MG63 (cell line): ENCODE measurements at places on chromosomes 12 and 14. TPM values are rescaled to one million over a fixed set of nuclear protein-coding genes. Genes with fewer than 3 reads are reported as not detected.

Gene CLEC1B
- total RNA-seq, result not detected in 2 replicates

Gene IL22
- not detected in 2 replicates for total RNA-seq

Gene CCDC175
- not detected in 2 replicates for total RNA-seq

Gene CTSG
- total RNA-seq, result not detected in 2 replicates

Gene OR6C74
- not detected in 2 replicates for total RNA-seq

Gene PELI2
- total RNA-seq, result 0.69 and 0.72 TPM in 2 replicates

Gene ANO2
- total RNA-seq, result not detected in 2 replicates

Gene LGR5
- total RNA-seq, result not detected in 2 replicates

Gene KRT86
- total RNA-seq, result 13.3 and 13.6 TPM in 2 replicates

Gene RFX4
- total RNA-seq, result not detected in 2 replicates

DNA sequence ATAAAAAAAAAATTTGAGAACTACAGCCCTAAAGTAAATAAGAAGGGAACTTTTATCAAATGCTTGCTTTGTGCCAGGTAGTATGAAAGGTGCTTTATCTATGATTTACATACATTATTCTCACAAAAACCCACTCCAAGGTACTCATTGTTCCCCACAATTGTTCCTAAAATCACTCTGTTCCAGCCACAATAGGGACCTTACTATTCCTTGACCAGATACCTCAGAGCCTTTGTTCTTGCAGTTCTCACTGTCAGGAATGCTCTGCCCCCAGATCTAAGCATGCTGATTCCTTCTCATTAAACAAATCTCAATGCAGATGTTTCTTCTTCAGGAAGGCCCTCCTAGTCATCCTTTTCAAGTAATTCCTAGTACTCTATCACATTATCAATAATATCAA lies 60.2 kb downstream of the PPP1R12A start:
- no peak for DNase-seq

DNA sequence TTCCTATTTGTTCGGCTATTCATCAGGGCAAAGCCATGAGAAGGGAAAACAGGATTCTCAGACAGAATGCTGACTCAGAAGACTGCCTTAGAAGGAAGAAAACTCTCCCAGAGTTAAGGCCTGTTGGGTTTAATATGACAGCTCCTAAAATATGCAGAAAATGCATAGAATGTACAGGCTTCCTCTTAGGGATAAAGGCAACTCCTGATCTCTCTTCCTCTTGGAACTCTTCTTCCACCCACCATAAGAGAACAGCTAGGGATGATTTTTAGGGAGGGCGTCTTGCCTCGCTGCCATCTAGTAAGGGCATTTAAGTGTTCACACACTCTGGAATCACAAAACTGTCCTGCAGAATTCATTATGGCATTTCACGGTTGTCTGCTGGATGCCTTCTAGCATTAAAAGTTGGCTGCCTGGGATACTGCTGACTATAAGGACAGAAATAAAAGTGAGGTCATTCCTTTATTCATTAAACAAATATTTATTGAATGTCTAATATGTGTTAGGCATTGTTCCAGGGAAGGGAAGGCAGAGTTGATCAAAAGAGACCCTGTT lies 73.7 kb downstream of the DCAF5 start:
- peak; percentile 28 for DNase-seq

DNA sequence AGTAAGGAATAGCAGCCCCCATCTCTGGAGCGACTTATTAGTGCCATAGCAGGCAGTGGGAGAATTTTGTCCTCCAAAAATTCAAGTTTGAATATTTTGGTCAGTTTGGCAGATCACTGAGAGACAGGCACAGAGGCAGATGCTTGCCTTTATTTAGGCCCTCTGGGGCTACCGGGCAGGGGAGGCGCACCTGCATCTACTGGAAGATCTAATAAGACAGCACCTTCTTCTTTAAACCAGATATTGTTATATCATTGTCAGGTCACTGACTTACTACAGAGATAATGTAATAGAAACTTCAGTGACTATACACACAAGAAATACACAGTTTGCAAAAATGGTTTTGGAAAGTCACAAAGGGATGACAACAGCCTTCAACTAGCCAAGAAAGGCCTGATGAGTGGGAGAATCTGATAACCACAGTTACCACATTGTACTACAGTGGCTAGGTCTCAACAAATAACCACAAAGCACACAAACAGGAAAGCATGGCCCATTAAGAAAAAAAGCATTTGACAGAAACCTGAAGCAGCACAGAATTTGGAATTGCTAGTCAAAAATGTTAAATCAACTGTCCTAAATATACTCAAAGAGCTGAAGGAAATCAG lies 56.8 kb downstream of the CDK17 start:
- no peak for DNase-seq

GRCh38 chr14:93049867-93050331 lies 65.8 kb downstream of the ITPK1 start:
- no peak for DNase-seq

DNA sequence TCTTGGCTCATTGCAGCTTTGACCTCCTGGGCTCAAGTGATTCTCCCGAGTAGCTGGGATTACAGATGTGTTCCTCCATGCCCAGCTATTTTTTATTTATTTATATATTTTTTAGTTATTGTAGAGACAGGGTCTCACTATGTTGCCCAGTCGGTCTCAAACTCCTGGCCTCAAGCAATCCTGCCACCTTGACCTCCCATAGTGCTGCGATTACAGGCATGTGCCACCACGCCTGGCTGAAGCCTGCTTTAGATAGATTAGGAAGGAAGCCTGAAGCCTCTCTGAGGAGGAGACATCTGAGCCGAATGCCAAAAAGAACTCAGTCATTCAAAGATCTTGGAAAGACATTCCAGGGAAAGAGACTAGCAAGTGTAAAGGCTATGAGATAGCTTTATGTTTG lies 10.2 kb downstream of the INHBC start:
- no peak for DNase-seq

GRCh38 chr14:90804292-90805083 lies 11.7 kb downstream of the TTC7B start:
- no peak for DNase-seq

DNA sequence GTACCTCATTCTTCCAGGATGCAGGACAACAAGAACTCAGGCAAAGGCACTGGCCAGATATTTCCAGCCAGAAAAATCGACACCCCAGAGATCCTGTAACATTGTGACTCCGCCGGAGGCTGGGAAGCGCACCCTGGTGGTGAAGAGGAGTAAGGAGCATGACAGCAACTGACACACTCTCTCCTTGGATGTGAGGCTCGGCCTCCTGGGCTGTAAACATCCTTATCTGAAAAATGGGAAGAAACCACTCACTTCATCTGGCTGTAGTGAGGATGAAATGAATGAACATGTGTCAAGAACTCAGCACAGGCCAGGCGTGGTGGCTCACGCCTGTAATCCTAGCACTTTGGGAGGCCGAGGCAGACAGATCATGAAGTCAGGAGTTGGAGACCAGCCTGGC lies 27.5 kb downstream of the TCHP start:
- peak; percentile 34 for DNase-seq

DNA sequence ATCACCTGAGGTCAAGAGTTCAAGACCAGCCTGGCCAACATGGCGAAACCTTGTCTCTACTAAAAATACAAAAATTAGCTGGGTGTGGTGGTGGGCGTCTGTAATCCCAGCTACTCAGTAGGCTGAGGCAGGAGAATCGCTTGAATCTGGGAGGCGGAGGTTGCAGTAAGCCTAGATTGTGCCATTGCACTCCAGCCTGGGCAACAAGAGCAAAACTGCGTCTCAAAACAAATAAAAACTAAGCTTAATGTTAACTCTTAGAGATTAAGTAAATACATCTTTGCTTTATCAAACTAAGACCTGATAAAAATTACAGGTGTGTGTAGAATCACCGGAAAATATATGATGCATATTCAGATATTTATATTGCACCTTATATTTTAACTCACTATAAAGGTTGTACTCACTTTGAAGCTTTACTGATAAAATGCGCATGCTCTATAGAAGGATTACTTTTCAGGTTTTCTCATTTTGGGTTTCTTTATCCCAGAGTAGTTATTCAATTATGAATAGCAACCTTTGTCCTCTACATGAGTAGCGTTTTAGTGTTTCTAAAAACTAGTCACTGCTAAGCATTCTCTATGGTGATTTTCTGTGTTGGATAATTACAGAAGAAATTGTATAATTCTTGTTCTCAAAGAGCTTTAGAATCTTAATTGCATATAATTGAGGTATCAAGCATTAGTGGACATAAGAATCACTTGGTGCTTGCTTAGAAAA lies 9.4 kb downstream of the ARID4A start:
- DNase-seq, result no peak

GRCh38 chr12:39638178-39638577 lies 18.6 kb upstream of the ABCD2 start:
- DNase-seq, result no peak

DNA sequence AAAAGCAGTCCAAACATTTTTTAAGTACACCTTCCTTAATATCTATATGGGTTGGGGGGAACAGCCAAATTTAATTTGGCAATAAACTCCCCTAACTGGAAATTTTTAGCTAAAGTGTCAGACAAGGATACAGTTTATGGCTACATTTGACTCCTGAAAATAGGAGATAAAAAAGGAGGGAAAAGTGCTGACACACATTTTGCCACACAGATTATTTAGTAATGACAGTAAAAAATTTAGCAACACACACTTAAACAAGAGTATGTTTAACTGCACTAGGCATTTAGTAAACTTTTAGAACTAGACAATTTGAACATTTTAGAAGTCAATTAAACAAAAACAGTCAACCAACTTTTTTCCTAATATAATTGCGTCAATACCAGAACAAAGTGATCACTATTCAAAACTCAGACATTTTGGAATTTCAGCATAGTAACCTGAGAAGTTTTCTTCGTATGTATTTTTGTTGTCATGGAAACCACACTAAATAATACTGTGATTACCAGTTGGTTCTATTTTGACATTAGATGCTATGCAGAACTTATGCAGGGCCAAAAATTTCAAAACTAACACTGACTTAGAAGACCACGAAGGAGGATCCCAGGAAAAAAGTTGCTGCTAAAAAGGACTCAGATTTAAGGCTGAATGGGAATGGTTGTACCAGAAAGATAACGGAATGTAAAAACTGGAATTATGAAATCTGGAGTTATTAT lies 13.4 kb downstream of the GMFB start:
- DNase-seq, result no peak

DNA sequence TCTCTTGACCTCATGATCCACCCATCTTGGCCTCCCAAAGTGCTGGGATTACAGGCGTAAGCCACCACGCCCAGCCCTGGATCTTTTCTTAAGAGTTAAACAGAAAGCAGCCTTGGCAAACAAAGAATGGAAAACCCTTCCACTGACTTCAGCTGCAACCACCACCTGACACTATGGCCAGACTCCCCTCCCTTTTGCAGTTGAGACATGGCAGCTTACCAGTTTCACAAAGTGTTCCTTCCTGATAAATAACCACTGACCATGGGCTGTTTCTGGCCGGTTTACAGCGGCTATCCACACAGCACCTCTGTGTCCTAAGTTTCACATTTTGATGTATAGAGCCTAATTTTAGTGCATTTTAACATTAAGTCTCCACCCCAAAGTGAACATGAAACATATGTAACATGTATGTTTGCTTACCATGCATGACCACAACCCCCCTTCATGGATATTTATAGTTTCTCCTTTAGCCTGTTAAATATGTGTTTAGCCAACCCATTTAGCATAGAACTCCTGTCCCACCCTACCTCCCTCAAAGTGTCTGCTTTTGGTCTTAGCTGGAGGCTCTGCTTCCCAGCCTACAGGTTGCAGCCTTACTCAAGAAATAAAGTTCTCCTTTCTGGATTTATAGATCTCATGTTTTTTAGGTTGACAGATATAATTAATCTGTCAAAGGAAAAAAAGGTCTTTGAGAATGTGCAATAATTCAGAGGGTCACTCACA lies 32.7 kb upstream of the RAB21 start:
- DNase-seq, result no peak

DNA sequence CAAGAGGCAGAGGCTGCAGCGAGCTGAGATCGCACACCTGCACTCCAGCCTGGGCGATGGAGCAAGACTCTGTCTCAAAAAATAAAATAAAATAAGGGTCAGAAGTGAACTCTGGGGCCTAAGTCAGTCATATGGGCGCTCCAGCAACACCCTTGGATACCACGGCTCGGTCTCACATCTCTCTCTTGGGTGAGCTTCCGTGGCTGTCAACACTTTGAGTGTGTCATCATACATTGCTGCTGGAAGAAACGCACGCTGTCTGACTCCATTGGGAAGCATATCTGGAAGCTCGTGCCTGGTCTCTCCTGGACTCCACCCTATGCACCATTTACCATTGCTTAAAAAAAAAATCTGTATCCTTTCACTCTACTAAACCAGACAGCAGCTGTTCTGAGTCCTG lies 20.2 kb downstream of the GLRX5 start:
- no peak for DNase-seq

GRCh38 chr12:42639556-42639955 lies 50.0 kb upstream of the PRICKLE1 start:
- DNase-seq, result no peak

DNA sequence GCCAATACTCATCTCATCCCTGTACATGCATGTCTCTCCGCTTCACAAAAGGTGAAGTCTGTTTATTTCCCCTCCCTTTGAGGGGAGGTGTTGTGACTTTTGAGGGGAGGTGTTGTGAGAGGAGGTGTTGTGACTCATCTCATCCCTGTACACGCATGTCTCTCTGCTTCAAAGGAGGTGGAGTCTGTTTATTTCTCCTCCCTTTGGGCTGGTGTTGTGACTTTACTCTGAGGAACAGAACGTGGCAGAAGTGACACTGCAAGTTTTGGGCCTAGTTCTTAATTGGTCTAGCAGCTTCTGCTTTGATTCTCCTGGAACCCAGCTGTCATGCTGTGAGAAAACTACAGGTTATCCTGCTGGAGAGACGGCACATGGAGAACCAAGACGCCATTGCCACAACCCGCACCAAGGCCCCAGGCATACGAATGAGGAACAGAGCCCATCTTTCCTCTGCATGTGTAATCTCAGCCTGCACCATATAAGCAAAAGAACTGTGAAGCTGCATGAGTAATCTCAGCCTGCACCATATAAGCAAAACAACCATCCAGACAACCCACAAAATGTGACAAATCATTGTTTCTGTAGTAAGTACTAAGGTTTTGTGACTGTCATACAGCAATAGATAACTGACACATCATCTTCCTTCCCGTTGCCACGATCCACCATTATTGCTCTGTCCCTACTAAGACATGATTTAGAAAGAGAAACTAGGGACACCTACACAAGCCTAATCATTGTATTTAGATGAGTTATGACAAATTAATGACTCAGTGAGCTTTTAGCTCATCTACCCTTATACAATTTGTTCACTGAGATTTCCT lies 30.0 kb downstream of the GALNT4 start:
- no peak for DNase-seq

GRCh38 chr14:55124774-55125386 lies 4.2 kb upstream of the LGALS3 start:
- DNase-seq, result no peak

DNA sequence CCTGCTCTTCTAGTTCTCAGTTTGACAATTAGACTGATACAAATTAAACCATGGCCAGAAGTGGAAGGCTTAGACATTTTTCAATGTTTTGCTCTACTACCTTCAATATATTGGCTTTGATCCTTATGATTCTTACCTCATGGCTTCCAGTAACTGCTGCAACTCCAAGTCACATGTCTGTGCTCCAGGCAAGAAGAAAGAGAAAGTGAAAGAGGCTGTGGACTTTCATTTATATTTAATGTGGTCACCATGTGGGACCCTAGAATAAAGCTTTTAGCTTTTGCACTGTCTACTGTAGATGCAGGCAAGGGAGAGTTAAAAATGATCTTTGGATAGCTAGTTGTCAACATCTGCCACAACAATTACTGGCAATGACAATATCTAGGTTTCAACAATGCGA lies 214.3 kb upstream of the PDE3A start:
- peak; percentile 11 for DNase-seq

GRCh38 chr14:65704850-65705249 lies 292.3 kb downstream of the FUT8 start:
- DNase-seq, result no peak
